Stimulated activated CD8-positive, alpha-beta memory T cell treated with anti-CD3 and anti-CD28 coated beads, Interleukin-4, amount 100 ng/mL, for 1 hour (primary cell): ENCODE measurements at places on chromosomes 3 and 15.

DNA sequence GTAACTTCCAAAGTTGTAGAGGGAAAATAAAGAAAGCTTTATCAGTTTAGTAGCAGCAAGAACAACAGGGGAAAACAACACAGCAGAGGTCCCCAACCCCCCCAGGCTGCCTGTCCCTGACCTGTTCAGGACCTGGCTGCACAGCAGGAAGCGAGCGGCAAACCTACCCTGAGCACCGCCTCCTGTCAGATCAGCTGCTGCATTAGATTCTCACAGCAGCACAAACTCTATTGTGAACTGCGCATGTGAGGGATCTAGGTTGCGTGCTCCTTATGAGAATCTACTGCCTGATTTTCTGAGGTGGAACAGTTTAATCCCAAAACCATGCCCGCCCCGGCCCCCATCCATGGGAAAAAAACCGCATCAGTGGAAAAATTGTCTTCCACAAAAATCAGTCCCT is 40.3 kb downstream of the USP50 start:
- DNase-seq: no peak

GRCh38 chr3:4458961-4459360 is 8.1 kb downstream of the SUMF1 start:
- DNase-seq: no peak

DNA sequence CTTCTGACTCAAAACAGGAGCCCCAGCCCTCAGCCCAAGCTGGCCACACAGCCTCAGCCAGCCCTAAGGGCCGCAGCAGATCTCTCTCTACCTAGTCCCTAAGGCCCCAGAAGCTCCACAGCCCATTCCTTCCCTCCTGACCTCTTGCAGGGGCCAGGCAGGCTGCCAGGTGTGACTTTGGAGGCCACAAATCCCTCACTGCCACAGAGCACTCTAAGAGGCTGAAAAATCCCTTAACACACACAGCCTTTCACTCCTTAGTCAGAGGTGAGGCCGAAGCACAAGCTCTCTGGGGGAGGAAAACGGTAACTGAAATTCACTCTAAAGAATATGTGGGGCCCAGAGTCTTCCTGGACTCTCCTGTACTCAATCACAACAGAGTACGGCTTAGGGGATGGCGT is 23.3 kb downstream of the LRRC2 start:
- no peak for DNase-seq

- DNase-seq: no peak
Measured at GRCh38 chr3:11914651-11915050, 68.0 kb upstream of the TAMM41 start.

- no peak for DNase-seq
Measured at GRCh38 chr15:100682468-100682867, 80.1 kb downstream of the ASB7 start.

DNA sequence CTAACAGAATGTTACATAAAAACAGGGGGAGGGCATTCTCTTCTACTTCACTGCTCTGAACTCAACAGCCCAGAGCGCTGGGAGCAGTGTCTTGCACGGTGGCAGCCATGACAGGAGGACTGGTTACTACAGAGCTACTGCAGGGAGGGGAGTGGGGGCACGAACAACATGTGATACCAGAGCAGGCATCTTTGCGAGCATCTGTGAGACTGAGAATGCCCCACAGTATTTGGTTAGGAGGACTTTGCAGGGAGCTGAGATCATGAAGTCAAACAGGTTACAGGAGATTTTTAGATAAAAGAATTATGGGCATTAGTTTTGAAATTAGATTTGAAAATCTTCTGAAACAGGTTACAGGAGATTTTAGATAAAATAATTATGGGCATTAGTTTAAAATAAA is 58.8 kb upstream of the GOLGA8B start:
- no peak for DNase-seq

DNA sequence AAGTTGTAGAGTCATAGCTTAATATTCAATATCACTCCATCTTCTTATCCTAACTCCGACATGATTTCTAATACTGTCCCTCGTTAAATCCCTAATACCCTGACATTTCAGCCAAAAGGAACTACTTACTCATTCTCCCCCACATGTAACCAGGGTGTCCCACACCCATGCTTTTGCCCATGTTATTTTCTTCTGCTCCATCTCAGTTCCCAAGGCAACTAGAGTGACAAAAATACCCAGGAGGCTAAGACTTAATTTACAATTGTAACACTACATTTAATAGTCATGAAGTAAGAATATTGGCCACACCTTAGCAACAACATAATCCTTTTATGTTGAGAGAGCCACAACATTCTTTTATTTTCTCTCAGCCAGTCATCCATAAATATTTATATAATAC is 248.5 kb upstream of the TGFBR2 start:
- DNase-seq: no peak

- no peak for DNase-seq
Measured at GRCh38 chr3:72031581-72031980, 246.6 kb upstream of the PROK2 start.
